ENCODE measurements at places on chromosomes 5 and 9. TPM values are rescaled to one million over a fixed set of nuclear protein-coding genes. Genes with fewer than 3 reads are reported as not detected.

ADGRD2 gene
- not detected for total RNA-seq

CYSRT1 gene
- total RNA-seq, result 0.53 TPM

DELE1 gene
- total RNA-seq, result 65.4 TPM

PCDHA8 gene
- not detected for total RNA-seq

- H3K27me3 ChIP-seq, result peaks cover 12% of the 10 kb centered on the region
- no peak overlapping the region for H3K4me3 ChIP-seq
- H3K27ac ChIP-seq, result no peak overlapping the region
- H3K36me3 ChIP-seq, result no peaks in the 10 kb centered on the region
- DNase-seq, result no peak
- H3K4me1 ChIP-seq, result no peaks in the 10 kb centered on the region
These were observed 88.1 kb downstream of the SH3TC2 start for GRCh38 chr5:148974642-148975327.

GRCh38 chr5:78647838-78648358 lies 674 bp downstream of the LHFPL2 start:
- DNase-seq, result no peak
- H3K4me3 ChIP-seq, result peak overlapping the region; percentile 60
- no peak overlapping the region for H3K27ac ChIP-seq
- H3K36me3 ChIP-seq, result no peaks in the 10 kb centered on the region
- H3K27me3 ChIP-seq, result peaks cover 62% of the 10 kb centered on the region

- peaks cover 52% of the 10 kb centered on the region for H3K4me1 ChIP-seq
- H3K27ac ChIP-seq, result no peak overlapping the region
- peaks cover 16% of the 10 kb centered on the region for H3K36me3 ChIP-seq
- H3K4me3 ChIP-seq, result no peak overlapping the region
- no peak for DNase-seq
These were observed 114.4 kb downstream of the GADD45G start for GRCh38 chr9:89719202-89719601.

GRCh38 chr9:86676396-86676795 lies 270.9 kb downstream of the GAS1 start:
- no peak overlapping the region for H3K4me3 ChIP-seq
- no peaks in the 10 kb centered on the region for H3K36me3 ChIP-seq
- H3K27me3 ChIP-seq, result no peaks in the 10 kb centered on the region
- no peak for DNase-seq
- no peaks in the 10 kb centered on the region for H3K4me1 ChIP-seq

GRCh38 chr5:7396713-7397454 lies 946 bp downstream of the ADCY2 start:
- H3K4me3 ChIP-seq, result no peak overlapping the region
- no peaks in the 10 kb centered on the region for H3K4me1 ChIP-seq
- H3K27me3 ChIP-seq, result peaks cover 34% of the 10 kb centered on the region
- H3K36me3 ChIP-seq, result peaks cover 6% of the 10 kb centered on the region
- H3K27ac ChIP-seq, result peak overlapping the region; percentile 28
- no peak for DNase-seq

- H3K4me3 ChIP-seq, result no peak overlapping the region
- no peak overlapping the region for H3K27ac ChIP-seq
- peaks cover 18% of the 10 kb centered on the region for H3K36me3 ChIP-seq
- H3K27me3 ChIP-seq, result no peaks in the 10 kb centered on the region
These were observed 194.1 kb downstream of the ZSWIM6 start for GRCh38 chr5:61526207-61526519.

DNA sequence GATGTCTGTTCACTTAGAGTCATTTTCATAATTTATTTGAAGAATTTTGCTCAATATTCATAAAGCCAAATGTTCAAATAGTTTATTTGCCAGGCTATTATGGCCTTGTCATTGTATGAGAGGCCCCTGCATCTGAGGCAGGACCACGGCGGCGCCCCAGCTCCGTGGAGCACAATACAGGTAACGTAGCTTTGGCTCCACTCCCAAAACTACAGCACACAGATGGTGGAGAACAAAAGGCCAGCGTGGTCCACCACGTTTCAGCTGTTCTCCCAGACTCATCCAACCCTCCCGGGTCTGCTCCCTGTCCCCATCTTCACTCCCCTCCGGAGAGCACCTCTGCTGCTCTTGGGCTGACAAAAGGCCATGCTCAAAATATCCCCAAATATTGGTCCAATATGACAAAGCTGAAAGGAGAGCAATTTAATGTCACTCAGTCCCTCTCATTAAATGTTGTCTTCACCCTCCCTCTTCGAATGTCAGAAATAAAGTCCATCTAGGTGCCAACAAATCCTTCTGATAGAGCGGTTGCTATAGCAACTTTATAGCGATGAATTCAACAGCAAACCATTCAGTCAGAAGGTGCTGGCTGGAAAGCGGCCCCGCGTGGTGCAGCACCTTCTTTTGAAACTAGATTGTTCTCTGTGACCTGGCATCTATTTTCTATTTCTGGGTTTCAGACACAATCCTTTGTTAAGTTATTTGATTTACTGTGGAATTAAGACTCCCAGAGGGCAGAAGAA lies 504.3 kb downstream of the ARHGEF28 start:
- H3K27ac ChIP-seq, result no peak overlapping the region
- H3K27me3 ChIP-seq, result no peaks in the 10 kb centered on the region
- no peaks in the 10 kb centered on the region for H3K4me1 ChIP-seq
- no peaks in the 10 kb centered on the region for H3K36me3 ChIP-seq

- peaks cover 3% of the 10 kb centered on the region for H3K27me3 ChIP-seq
- H3K27ac ChIP-seq, result no peak overlapping the region
- no peaks in the 10 kb centered on the region for H3K36me3 ChIP-seq
- H3K4me3 ChIP-seq, result no peak overlapping the region
- no peaks in the 10 kb centered on the region for H3K4me1 ChIP-seq
These were observed 120.1 kb downstream of the BOD1 start for GRCh38 chr5:173496129-173496882.

DNA sequence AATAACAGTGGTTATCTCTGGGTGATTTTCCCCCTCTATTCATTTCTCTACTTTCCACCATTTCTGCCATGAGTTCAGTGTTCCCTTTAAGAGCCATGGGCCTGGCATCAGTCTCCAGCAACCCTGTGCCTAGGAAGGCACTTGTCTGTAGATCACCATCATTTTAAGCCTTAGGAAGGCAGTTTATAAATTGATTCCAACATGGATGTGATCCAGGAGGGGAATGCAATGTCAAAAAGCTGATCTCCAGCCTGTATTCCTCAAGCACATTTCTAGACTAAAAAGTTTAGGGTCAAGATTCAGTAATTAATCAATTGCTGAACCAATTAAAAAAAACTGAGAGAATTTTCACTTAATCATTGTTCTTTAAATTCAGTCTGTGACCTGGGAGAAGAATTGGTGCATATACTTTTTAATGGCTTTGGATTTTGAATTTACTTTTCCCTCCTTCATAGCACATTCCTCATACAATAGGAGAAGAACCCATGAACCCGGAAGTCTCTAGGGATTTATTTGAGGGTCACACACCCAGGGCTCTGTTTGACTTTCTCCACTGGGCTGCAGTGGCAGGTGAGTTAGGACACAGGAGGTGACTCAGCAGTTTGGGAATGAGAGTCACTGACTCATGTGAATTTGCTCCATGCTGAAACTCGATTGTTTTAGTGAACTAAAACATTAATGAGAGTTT lies 6.1 kb upstream of the ERMP1 start:
- no peak overlapping the region for H3K27ac ChIP-seq
- H3K4me1 ChIP-seq, result peaks cover 62% of the 10 kb centered on the region
- H3K4me3 ChIP-seq, result no peak overlapping the region
- H3K36me3 ChIP-seq, result peaks cover 18% of the 10 kb centered on the region
- no peak for DNase-seq
- H3K27me3 ChIP-seq, result no peaks in the 10 kb centered on the region

DNA sequence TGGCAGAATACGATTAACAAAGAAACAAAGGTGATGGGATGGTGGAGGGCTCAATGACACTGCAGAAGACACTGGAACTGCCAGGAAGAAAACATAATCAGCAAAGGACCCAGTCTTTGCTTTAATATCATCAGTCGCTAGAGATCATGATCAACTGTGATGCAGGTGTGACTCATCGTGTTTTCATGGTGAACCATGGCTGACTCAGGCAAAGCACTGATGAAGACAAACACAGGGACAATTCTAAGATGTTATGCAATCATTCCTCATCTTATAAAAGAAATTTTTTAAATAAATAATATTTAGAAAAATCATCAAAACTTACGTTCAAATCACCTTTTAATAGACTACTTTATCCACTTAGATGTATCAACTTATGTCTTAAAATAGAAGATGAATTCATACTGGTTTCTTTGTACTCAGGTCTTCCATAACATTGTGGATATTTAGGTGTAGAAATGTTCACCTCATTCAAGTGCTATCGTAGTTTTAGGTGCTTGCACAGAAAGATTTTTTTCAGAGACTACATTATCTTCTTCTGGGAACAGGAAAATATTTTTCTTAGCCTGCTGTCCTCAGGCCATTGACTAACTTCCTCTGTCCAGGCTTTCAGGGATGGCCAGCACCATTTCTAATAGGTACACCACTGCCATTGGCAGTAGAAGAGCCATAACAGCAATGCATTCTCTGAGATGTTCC lies 673.4 kb upstream of the MEF2C start:
- no peaks in the 10 kb centered on the region for H3K36me3 ChIP-seq
- H3K4me1 ChIP-seq, result no peaks in the 10 kb centered on the region
- no peak for DNase-seq
- no peak overlapping the region for H3K4me3 ChIP-seq

- H3K27me3 ChIP-seq, result no peaks in the 10 kb centered on the region
- H3K4me3 ChIP-seq, result no peak overlapping the region
- no peak overlapping the region for H3K27ac ChIP-seq
- H3K36me3 ChIP-seq, result no peaks in the 10 kb centered on the region
- no peak for DNase-seq
- no peaks in the 10 kb centered on the region for H3K4me1 ChIP-seq
These were observed 132.1 kb downstream of the PDZD2 start for GRCh38 chr5:31770998-31771397.

DNA sequence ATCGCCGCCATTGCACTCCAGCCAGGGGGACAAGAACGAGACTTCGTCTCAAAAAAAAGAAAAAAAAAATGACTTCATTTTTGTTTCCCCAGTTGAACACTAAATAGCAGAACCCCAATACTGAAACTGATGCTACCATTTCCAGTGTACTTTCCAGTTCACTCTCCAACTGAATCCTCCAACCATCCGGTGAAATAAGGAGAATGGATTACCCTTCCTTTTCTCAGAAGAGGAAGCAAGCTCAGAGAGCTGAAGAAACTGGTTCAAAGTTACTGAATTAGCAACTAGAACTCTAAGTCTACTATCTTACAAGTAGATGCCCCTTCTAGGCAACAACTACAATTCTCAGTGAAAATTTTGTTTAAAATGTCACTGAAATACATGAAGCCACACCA lies 3.9 kb downstream of the FAM13B start:
- H3K27ac ChIP-seq, result peak overlapping the region; percentile 64
- no peaks in the 10 kb centered on the region for H3K27me3 ChIP-seq
- H3K4me3 ChIP-seq, result peak overlapping the region; percentile 32
- DNase-seq, result no peak
- peaks cover 71% of the 10 kb centered on the region for H3K4me1 ChIP-seq

GRCh38 chr5:151153300-151153699 lies 4.3 kb downstream of the ANXA6 start:
- H3K27me3 ChIP-seq, result no peaks in the 10 kb centered on the region
- H3K4me3 ChIP-seq, result peak overlapping the region; percentile 62
- peak overlapping the region; percentile 89 for H3K27ac ChIP-seq
- peaks cover 67% of the 10 kb centered on the region for H3K4me1 ChIP-seq
- H3K36me3 ChIP-seq, result peaks cover 46% of the 10 kb centered on the region
- no peak for DNase-seq

DNA sequence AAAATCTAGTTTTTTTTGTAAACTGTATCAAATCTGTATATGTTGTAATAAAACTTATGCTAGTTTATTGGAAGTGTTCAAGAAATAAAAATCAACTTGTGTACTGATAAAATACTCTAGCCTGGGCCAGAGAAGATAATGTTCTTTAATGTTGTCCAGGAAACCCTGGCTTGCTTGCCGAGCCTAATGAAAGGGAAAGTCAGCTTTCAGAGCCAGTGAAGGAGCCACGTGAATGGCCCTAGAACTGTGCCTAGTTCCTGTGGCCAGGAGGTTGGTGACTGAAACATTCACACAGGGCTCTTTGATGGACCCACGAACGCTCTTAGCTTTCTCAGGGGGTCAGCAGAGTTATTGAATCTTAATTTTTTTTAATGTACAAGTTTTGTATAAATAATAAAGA lies 24.3 kb downstream of the HMGCR start:
- DNase-seq, result no peak
- no peaks in the 10 kb centered on the region for H3K27me3 ChIP-seq
- H3K36me3 ChIP-seq, result peaks cover 34% of the 10 kb centered on the region
- no peaks in the 10 kb centered on the region for H3K4me1 ChIP-seq
- no peak overlapping the region for H3K4me3 ChIP-seq

GRCh38 chr5:150492621-150493020 lies 15.3 kb upstream of the NDST1 start:
- H3K27ac ChIP-seq, result no peak overlapping the region
- peaks cover under 1% of the 10 kb centered on the region for H3K4me1 ChIP-seq
- H3K4me3 ChIP-seq, result no peak overlapping the region
- H3K27me3 ChIP-seq, result peaks cover 2% of the 10 kb centered on the region
- DNase-seq, result no peak
- no peaks in the 10 kb centered on the region for H3K36me3 ChIP-seq

DNA sequence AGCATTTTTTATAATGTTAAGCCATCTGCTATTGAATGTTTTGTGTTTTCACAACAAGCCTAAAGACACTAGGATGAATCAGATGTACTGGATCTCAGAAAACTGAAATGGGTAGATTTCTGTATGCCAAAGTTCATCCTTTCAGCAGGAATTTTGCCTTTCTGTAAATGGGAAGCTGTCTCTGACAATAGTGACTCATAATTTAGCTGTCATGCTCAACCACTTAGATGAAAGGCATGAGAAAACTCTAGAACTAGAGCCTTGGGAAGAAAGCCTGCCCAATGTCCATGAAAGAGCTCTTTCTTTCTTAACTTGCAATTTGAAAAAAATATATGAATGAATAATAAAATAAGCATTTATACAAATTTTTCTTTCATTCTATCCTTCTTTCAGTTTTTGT lies 616.0 kb upstream of the EDIL3 start:
- H3K27me3 ChIP-seq, result no peaks in the 10 kb centered on the region
- DNase-seq, result no peak
- no peak overlapping the region for H3K4me3 ChIP-seq
- H3K27ac ChIP-seq, result no peak overlapping the region
- H3K36me3 ChIP-seq, result no peaks in the 10 kb centered on the region
- no peaks in the 10 kb centered on the region for H3K4me1 ChIP-seq

- no peaks in the 10 kb centered on the region for H3K36me3 ChIP-seq
- H3K27ac ChIP-seq, result no peak overlapping the region
- no peak for DNase-seq
These were observed 98.4 kb downstream of the ADRB2 start for GRCh38 chr5:148924817-148925216.

- DNase-seq, result no peak
- no peak within 1 kb of the TSS for H3K4me3 ChIP-seq
- H3K27ac ChIP-seq, result no peak within 1 kb of the TSS
- no peaks in the 10 kb centered on the region for H3K36me3 ChIP-seq
These were observed at the start of gene CDH9 for GRCh38 chr5:27038476-27038875. CDH9 (minus strand) TSS chr5:27038586; CDS start chr5:26988333, 50,253 bp downstream.

DNA sequence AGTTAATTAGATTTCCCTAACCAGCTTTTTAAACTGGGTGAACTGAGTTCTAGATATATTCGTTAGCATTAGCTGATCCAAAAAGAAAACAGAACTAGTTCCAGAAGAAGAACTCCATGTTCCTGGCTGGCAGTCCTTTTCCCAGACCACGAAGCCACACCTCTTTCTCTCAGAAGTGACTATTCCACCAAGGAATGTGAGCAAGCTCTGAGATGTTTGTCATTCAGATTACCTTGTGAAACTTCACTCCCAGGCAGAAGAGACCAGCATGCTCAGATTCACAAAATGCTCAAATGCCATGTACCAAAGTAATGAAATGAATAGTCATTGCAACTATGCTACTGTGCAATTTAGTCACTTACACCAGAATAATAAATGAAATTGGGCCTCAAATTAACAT lies 4.4 kb upstream of the SSBP2 start:
- no peaks in the 10 kb centered on the region for H3K36me3 ChIP-seq
- H3K4me3 ChIP-seq, result no peak overlapping the region
